AG20443 (cell line): ENCODE measurements at places on chromosomes 6 and 20.
A peak's percentile ranks its signal among the peaks of the same experiment; 100 is the strongest.

DNA sequence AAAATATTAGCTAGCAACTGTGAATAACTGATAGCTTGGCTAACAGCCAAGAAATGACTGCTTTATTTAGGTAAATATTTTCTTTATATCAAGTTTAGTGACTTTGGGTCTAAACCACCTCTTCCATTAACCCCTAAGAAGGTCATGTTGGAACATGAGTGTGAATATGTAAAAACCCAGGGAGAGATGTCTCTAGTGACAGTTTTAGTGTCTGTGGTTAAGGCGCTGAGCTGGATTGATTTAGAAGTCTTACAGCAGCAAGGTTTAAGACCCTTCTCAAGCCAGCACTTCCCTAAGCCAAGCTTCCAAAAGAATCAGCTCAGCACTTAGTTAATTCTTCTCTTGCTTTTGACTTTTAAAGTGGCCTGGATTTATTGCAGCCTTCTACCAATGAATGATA, 11.4 kb upstream of the SIRT5 start:
- no peak for DNase-seq

- DNase-seq = peak; percentile 70
These were observed 771 bp downstream of the ARFRP1 start for GRCh38 chr20:63706852-63707557.

GRCh38 chr6:29494131-29494530, 6.4 kb upstream of the MAS1L start:
- DNase-seq = no peak

DNA sequence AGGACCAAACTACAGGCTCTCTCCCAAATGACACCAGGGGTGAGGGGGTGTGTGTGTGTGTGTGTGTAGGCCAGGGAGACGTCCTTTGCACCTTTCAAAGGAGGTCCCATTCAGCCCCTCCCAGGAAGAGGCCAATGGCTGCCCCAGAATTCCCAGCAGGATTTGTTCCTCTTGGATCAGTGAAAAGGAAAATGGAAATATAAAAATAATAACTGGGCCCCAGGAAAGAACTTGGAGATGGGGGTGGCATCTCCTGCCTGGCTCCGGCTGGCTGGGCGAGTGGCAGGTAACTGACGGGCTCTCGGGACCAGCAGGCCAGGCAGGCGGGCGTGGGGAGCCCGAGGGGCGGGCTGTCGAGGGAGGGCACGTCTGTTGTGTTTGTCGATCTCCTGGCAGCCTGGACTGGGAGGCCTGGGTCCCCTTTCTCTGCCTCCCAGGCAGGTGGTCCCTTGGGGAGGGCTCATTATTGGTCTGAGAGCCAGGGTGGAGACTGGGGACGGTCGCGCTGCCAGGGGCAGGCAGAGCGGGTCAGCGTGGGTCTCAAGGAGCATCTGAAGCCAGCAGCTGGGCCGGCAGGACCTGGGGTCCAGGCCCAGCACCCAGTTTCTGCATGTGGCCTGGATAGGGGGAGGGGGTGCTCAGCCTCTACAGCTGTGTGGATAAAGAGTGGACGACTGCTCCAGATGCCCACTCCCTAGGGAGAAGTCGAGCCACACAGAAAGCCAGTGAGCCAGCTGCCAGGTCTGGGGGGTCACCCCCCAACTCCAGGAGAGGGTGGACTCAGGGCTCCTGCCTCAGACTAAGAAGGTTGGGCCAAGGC, 3.1 kb downstream of the NOL4L start:
- no peak for DNase-seq
